Activated CD4-positive, alpha-beta memory T cell treated with anti-CD3 and anti-CD28 coated beads for 36 hours (primary cell): ENCODE measurements at places on chromosomes 2 and 18. TPM values are rescaled to one million over a fixed set of nuclear protein-coding genes. Genes with fewer than 3 reads are reported as not detected.

Gene SLC9A2
- not detected for total RNA-seq

Gene RBM44
- 0.69 TPM for total RNA-seq

Gene C2orf74
- 14.7 TPM for total RNA-seq

Gene KRTCAP3
- total RNA-seq: 6.4 TPM

Gene C2orf72
- 0.55 TPM for total RNA-seq

Gene ANKRD62
- total RNA-seq: not detected
